Stimulated activated CD8-positive, alpha-beta memory T cell treated with anti-CD3 and anti-CD28 coated beads, Interleukin-12 subunit alpha, Interleukin-12 subunit beta, amount 100 ng/mL, for 1 hour (primary cell): ENCODE measurements at places on chromosomes 4 and X.

DNA sequence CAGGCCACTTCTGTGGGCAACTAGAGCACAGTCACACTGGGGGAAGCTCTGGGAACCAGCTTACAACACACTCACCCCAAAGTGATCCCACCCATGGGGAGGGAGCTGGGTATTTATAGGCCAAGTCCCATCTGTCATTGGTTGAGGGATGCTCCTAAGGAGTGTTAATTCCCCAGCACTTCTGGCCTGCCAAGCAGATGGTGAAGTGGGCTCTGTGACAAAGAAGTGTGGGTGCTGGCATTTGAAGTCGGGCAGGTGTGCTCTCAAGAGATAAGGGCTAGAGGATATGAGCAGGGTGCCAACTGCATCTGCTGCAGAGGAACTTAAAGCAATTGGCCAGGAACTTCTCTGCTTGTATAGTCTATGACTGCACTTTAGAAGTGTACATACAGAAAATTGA lies 30.9 kb downstream of the PTCHD1 start:
- no peak for DNase-seq

DNA sequence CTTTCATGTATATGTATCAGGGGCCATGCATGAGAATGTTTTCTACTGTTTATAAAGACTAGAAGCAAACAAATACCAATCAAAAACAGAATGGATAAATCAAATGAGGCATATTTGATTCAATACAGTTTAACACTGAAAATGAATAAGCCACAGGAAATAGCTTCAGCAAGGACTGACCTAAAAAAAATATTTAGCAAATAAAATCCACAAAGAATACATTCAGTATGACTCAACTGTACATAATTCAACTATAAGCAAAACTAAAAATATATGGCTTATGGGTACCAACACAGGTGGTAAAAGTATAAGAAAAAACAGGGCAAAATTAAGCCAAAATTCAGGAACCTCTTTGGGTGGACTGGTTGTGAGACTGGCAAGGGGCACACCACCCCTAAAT lies 112.9 kb downstream of the KCNIP4 start:
- DNase-seq, result no peak

- DNase-seq, result no peak
Observed at GRCh38 chr4:70915036-70915815, 13.1 kb downstream of the MOB1B start.

DNA sequence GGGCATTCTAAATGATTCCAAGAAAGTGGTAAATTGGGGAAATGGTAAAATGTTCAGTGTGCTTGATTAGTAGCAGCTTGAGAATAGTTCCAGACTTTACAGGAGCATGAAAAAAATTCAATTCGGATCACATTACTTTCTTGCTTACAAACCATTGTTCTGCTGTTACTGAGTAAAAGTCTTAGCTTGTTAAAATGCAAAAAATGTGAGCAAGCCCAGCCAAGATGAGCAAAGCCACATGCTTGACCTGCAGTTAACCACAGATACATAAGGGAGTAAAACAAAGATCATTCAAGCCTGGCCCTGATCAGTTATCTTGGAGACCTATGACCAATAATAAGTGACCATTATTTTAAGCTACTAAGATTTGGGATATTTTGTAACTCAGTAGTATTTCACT lies 562.9 kb upstream of the MAGEB2 start:
- no peak for DNase-seq

GRCh38 chr4:184941671-184942418 lies 76.4 kb upstream of the HELT start:
- DNase-seq, result no peak

DNA sequence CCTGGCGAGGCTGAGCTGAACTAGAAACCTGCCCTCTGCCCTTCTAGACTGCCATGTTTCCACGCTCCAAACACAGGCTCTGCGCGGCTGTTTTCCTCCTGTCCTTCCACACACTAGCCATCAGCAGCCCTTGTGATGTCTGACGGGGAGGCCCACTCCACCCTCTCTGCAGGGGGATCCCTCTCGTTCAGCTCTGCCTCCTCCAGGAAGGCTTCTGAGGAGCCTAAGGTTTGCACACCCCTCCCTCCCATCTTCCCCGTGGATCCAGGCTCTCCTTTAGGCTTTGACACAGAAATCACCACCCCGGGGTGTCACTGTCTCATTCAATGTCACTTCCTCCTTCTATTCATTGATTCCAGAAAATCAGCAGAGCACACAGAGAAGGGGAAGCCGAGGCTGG lies 38.6 kb upstream of the CRMP1 start:
- no peak for DNase-seq

- DNase-seq, result no peak
Observed at GRCh38 chr4:82753725-82754410, 44.7 kb downstream of the SCD5 start.

DNA sequence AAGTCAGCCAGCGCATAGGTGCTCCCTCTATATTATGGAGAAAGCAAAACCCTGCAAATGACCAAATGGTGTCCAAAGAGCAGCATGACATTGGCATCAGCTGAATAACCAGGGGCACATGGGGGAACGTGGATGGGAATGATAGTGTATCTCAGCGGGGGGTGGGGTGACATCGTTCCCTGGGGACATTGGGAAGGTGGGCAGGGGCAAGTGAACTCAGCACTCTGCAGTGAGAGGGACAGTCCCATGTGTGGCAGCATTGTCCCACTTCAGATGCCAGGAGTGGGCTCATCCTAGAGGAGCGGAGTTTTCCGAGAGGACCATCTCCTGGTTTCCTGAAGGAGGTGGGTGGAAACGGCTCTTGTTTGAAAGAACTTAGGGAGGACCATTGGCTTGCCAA lies 64.8 kb downstream of the NELFA start:
- no peak for DNase-seq

DNA sequence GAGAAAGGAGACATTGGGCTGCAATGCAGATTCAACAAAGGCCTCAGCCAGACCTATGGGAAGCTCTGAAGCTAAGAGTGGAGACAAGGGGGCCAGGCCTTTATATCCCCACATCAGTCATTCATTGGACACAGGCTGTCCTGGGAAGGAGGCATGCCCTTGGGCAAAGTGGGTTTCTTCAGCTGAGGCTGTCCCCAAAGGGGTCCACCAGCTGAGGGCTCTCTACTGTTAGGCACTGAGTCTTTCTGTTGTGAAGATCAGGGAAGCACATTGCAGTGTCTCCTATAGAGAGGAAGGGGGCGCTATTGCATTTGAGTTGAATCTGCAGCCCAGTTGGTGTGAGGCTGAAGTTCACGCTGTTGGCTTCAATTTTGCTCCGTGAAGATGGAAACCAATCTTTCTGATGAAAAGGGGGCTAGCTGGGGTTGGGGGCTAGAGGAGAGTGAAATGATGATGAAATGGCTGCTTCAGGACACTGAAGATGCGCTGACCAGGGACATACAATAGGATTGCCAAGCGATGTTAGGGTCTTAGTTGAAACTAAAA lies 48.0 kb downstream of the SLC25A5 start:
- peak; percentile 11 for DNase-seq

- no peak for DNase-seq
Observed at GRCh38 chr4:26360273-26360672, 39.5 kb downstream of the RBPJ start.

DNA sequence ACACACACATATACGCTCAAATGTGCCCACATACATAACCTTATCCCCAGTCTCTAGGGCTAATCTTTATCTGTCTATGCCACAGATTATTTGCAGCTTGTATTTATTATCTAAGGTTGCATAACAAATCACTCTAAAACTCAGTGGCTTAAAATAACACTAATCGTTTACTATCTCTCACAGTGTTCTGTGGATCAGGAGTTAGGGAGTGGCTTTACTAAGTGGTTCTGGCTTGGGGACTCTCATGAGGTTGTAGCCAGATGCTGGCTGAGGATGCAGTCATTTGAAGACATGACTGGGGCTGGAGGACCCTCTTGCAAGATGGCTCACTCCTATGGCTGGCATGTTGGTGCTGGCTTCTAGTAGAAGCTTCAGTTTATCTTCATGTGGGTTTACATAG lies 68.5 kb upstream of the LNX1 start:
- no peak for DNase-seq

- no peak for DNase-seq
Observed at GRCh38 chr4:156623376-156623775, 348.2 kb downstream of the PDGFC start.

DNA sequence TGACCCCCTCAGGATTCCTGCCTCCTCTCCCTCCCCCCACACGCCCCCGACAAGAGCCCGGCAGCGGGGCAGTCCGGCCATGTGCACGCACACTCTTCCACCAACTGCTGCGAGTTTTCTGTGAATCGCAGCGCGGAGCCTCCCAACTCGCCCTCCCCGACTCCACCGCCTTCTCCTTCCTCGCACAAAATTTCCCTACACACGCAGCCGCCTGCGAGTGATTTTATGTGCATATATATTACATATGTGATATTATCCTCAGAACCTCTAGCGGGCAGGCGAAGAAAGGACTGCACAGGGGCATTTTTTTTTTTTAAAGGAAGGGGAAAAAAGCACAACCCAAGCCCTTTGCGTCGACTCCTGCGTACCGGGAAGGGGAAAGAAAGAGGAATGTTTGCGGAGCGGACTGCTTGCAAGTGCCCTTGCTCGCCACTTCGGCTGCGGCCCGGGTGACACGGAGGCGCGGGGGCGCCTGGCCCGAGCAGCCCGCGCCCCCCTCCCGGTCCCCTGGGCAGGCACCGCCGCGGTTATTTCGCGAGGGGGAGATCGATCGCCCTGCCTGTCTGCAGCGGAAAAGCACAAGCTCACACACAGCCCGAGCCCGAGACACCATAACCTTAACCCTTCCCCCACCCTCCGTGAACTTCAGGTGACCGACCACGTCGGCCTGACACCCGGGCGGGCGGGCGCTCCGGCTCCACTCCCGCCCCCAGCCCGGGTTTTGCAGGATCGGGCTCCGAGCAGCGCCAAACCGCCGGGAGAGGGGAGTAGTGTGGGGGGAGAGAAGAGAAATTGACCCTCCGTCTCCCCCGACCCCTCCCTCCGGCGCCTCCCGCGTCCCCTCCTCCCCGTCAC lies 2.3 kb downstream of the ZNF827 start:
- peak; percentile 36 for DNase-seq

GRCh38 chr4:38734446-38734845 lies 48.3 kb downstream of the TLR10 start:
- DNase-seq, result no peak

- no peak for DNase-seq
Observed at GRCh38 chr4:27082776-27083175, 222.1 kb downstream of the STIM2 start.
